ENCODE measurements at places on chromosomes 4 and X.

DNA sequence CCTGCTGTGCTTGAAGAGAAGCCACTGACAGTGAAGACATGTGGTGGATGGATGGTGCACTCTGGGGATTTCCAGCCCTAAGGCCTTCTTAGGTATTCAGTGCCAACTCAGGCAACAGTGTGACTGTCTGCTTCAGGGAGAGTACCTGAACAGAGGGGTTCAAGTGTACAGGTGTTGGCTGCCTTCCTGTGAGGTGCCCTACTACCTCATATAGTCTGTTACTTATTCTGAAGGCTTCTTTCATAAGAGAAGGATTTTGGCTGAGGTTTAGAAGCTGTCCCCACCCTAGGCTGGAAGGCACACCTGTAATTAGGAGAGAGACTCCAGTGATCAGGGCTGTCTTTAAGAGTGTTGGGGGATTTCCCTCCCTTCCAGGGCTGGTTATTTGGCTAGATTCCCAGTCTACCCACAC lies 1.8 kb downstream of the FTHL17 start:
- no peak for DNase-seq

DNA sequence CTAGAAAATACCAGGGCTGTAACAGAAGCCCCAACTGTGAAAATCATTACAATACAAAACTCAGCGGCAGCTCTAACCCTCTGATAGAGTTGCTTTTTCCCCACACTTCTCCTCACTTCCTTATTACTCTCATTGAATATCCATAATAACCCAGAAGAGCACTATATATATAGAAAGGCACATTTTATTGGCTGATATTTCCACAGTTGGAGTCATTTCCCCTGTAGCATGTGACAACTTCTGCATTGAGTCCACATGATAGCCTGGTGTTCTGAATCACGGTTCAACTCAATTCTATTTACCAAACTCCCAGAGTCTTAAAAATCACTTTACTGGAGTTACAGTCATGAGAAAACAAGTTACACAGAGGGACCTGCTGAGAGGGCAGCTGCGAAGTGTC lies 46.6 kb upstream of the NWD2 start:
- no peak for DNase-seq

- no peak for DNase-seq
These were observed 17.7 kb upstream of the XKRX start for GRCh38 chrX:100946299-100946927.

GRCh38 chrX:37783305-37783704 lies 3.4 kb downstream of the CYBB start:
- no peak for DNase-seq

DNA sequence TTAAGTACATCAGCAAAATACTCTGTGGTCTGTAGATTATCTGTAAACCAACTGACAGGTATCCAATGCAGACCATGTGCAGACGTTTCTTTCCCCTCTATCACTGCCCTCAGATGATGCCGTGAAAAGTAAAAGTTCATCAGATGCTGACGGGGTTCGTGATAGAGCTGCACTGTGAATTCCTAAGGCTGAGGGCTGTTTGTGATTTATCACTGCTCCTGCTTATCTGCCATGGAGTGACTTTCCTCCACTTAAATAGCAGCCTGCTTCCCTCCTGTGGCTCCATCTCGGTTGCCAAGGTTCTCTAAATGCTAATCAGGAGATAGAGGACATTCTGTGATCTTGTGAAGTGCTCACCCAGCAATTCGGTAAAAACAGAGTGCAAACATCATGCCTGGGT lies 89.3 kb upstream of the SRD5A3 start:
- DNase-seq: peak; percentile 2

DNA sequence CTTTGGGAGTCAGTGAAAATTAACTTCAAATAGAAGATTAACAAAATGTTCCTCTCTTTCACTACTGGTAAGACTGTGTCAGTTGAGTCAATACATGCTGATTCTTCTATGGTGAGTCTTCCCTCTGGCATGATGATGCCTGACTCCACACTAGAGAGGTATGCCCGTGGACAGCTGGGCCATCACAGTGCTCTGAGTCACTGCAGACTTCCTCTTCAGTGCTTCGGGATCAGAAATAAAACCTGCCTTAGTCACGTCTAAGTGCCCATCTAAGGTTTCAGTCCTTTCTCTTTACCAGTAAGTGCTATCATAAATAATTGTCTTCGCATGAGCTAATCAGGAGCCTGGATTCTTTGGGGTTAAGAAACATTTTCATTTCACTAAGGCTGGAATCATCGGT lies 1.6 kb upstream of the ASB5 start:
- DNase-seq: peak; percentile 100

- peak; percentile 42 for DNase-seq
These were observed 126.8 kb downstream of the KLHL8 start for GRCh38 chr4:87093443-87094123.

- no peak for DNase-seq
These were observed 179.6 kb downstream of the KDR start for GRCh38 chr4:54945838-54946237.

DNA sequence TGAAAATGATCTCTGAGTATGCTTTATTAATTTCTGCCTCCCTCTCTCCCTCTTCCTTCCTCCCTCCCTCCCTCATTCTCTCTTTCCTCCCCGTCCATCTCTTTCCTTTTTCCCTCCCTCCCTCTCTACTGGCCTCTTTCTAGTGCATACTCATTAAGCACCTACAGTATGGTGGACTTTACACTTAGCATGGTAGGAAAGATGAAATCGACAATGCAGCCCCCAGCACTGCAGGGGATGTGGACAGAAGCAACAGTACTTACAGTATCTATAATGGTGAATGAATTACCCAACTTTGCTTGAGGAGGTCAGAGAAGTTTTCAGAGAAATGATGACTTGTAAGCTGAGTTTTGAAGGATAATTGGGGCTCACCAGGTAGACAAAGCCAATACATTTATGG lies 143.8 kb upstream of the RPS6KA3 start:
- DNase-seq: no peak

- DNase-seq: no peak
These were observed 31.8 kb upstream of the MTM1 start for GRCh38 chrX:150536455-150537116.

GRCh38 chr4:82230306-82230705 lies 143.5 kb downstream of the HNRNPD start:
- no peak for DNase-seq

GRCh38 chr4:176886135-176886534 lies 93.4 kb upstream of the VEGFC start:
- no peak for DNase-seq

DNA sequence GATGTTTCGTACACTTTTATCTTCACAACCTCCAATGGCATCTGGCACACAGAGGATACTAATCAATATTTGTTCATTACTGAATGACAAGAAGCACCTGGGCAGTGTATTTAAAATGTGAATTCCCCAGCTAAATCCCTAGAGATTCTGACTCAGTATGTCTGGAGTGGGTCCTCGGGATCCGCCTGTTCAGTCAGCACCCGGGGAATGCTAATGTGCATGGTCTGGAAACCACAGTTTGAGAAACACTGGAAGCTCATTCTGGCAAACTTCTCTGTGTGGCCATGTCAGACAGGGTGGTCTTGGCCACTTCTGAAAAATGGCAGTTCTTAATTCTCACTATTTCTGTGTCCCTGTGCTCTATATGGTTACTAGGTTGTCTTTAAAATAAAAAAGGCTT lies 138.8 kb upstream of the VCX start:
- no peak for DNase-seq

GRCh38 chrX:20265726-20266681 lies 705 bp downstream of the RPS6KA3 start:
- peak; percentile 10 for DNase-seq
